ENCODE measurements at places on chromosomes 12 and 14. TPM values are rescaled to one million over a fixed set of nuclear protein-coding genes. Genes with fewer than 3 reads are reported as not detected.

The DTX1 gene
- total RNA-seq, result 0.44 TPM

The OTUB2 gene
- 3.4 TPM for total RNA-seq

The SAMD15 gene
- 1.4 TPM for total RNA-seq

The PWP1 gene
- 61.7 TPM for total RNA-seq

The SMIM41 gene
- total RNA-seq, result not detected

DNA sequence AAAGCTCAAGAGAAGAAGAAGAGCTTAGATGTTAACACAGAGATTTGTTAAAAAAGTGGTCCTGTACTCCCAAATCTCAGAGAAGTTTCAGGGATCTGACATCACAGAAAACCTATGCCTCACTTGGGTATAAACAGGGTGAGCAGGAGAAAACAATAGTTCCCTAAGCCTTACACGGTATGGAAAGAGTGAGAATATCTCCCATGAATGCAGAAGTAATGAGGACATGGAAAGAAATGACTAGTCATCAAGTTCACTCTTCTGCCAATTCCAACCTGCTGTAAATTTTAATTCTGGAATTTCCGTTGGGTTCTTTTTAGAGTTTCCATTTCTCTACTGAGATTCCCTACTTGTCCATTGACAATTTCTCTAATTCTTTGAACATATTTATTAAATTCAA, 6.2 kb upstream of the PTGER2 start:
- no peak for DNase-seq

GRCh38 chr14:100662879-100663760, 63.6 kb upstream of the DLK1 start:
- no peak for DNase-seq

DNA sequence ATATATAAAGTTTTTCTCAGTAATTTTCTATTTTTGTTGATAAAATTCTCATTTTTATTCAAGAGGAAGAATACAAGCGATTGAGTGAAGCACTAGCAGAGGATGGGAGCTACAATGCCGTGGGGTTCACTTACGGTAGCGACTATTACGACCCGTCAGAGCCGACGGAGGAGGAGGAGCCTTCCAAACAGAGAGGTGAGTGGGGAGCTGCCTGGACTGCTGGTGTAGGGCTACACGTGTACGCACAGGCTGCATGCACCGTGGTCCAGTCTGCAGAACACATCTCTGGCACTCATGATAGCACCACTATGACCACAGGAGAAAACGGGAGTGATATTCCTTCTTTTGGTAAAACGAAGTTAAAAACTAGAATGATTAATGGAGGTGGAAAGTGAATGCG, 3.9 kb downstream of the SFSWAP start:
- no peak for DNase-seq

- no peak for DNase-seq
Measured at GRCh38 chr14:69481815-69482568, 2.5 kb upstream of the PLEKHD1 start.

DNA sequence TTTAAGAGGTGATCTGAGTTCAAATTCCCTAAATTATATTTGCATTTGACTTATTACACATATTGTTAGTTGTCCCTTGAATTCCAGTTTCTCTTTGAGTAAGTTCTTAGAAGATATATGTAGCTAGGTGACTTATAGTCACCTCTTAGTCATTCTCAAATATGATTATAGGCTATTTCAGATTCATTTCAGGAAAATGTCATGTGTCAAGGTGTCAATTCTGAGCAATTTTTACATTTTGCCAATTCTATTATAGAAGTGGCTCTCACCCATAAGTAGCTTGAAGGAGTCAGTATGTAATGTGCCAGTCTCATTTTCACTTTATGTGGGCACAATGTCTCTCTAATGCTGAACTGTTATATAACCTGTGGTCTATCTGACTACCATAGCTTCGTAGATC, 623.4 kb downstream of the DIO2 start:
- no peak for DNase-seq

DNA sequence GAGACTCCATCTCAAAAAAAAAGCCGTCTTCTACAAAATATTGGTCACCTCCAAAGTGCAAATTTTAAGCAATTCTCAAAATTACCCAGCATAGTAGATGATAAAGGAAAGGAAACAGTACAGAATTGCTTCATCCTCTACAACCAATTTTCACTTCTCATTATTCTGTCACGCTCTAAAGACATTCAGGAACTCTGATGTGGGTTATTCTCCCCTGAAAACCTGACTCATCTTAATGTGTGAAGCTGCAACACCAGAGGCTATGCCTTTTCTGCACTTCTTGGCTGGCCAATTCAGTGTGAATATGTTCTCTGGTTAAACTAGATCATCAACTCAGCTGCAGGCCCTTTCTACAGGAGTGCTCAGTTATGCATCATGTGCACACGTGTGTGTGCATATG, 11.0 kb downstream of the PTGER2 start:
- DNase-seq, result no peak

DNA sequence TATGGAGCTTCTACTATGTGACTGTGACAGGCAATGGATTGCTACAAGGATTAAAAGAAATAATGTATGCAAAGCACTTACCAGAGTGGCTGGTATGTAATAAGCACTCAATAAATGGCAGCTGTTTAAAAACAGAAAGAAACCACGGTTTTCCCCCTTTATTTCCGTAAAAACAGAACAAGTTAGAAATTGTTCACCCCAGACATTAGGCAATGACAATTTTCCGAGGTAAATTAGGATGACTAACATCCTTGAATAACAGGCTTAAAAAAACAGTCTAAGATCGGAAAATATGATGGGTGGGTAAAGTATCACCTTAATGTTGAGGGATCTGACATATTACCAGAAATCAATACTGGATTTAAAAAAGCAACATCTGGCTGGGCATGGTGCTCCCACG, 20.9 kb upstream of the CNIH1 start:
- no peak for DNase-seq

DNA sequence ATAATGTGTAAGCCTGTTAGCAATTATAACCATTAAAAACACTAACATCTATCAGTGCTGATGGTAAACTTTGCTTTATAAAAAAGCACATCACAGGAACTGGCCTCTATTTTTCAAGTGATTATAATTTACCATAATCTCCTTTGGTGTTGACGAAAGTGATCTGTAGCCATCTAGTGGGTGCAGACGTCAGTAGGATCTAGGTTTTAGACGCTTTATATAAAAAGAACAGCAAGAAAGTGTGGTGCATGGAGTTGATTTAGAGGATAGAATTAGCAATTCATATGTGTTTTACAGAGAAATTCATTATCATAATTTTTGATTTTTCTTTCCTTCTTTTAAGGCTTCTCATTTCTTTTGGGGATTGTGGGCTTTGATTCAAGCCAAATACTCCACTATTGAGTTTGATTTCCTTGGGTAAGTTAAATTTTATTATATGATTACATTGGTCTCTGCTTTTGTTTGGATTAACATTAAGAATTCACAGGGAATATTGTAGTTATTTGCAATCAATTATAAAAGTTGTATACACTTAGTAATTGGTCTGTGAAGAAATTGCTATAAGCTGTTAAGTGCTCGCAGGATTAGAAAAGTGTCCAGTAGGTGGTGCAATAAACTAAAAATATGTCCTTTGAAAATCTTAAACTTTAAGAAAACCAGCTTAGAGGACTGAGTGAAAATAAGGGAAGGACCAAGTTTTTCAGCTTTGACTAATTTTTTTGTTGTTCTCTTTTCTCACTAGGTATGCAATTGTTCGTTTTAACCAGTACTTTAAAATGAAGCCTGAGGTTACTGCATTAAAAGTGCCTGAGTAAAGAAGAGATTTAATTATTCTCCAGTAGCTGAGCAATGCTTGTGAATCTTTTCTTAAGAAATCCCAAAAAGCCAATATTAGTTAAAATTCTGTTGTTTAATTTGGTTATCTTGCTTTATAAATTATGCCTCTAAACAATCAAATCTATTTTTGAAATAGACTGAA, 59.5 kb downstream of the ETNK1 start:
- no peak for DNase-seq

GRCh38 chr14:65299826-65300225, 112.7 kb upstream of the FUT8 start:
- DNase-seq, result no peak

DNA sequence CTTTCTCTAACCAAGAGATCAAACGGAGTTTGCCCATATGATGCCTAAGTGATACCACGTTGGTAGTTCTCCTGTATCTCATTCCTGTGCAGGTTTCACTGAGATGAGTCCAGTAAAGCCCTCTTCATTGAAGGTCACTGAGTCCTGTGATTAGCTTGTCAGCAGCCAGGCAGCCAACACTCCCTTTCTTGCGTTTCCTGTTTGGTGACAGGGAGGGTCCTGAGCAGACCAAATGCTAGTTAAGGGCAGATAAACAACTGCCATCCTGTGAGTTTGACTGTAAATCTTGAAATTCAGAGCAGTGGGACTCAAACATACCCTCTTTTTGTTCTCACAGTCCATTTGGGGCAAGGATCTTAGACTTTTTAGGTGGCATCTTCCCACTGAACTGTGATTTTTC, 39.4 kb downstream of the ZNF641 start:
- no peak for DNase-seq

DNA sequence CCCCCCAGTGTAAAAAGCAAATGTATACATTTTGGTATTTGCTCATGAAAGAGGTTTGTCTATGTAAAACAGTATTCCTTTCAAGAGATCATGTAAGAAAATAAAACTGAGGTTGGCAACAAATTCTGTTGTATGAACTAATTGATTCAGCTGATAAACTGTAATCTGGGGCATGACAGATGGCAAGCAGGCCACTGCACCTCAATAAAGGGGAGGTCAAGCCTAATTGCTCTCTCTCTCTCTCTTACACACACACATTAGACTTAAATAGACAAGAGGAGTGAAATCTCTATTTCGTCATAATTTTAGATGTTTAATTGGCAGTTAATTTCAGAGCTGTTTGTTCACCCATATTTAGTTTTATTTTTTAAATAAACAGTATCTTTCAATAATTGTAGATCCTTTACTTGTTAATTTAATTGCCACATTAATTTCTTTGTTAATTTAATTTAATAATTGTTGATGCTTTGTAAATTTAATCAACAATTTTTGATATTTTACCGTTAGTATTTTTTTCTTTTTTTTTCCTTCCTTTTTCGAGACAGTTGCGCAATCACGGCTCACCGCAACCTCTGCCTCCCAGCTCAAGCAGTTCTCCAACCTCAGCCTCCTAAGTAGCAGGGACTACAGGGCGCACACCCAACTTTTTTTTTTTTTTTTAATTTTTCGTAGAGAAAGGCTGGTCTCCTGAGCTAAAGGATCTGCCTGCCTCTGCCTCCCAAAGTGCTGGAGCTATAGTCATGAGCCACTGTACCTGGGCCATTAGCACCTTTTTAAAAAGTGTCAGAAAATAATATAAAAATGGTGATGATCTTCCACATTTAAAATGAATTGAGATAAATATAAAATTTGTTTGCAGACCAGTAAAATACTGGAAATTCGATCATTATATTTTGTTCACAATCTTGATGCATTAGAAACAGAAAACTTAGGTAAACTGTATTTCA, 577.7 kb downstream of the SLC16A7 start:
- no peak for DNase-seq

DNA sequence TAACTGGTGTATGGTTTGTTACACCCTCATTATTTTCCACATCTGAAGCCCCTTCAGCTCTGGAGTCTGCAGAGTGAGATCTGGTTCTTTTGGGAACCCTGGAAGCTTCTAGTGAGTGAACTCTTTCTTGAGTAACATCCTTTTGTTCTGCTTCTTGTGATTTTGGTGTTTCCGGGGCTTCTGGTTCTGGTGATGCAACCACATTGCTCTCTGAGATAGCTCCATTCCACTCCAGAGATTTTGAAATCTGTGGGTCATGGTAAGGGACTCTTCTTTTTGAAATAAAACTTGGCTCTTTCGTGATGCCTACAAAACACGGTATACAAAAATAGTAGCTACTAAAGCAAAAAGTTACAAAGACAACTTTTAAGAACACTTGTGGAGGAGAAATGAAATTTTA, 5.4 kb downstream of the MDM1 start:
- DNase-seq, result no peak
